ENCODE measurements at places on chromosomes 2 and 18.

DNA sequence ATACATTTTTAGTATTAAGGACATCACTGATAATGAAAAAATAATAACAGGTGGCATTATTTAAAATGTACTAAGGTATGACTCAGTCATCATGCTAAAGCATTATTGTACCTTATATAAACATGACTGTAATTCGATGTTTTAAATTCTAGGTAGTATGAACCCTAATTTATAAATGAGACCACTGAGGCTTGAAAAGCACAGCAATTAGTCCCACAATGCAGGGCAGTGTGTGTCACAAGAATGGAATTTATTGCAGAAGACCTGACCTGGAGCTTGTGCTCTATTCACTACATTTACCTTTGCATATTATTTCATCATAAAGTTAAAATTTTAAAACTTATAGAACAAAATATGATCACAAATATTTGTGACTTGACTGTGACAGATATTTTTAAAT is 358.5 kb upstream of the DSEL start:
- DNase-seq = no peak

DNA sequence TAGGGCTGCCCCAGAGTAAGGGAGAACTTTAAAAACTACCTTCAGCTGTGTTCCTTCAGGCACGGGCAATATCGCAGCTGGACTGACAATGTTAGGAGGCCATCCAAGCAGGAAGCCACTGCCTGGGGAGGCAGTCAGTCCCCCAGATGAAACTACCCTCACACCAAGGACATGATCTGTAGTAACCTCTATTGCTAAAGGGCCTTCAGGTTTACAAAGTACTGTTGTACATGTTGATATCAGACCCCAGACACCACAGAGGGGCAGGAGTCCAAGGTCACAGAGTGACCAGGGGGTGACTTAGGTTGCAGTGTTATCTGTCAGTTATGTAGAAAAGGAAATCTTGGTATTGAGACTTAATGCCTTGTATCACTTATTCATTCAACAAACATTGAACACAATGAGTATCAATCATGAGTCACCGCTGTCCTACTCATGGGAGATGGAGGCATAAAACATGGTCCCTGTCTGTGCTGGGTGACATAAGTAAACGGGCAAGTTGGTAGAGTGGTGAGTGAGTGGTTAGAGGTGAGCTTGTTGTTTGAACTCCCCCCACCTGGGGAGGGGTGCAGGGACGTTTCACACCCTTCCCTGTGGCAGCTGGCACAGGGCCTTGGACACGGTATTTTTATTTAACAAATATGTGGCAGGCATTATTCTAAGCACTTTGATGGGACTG is 7.1 kb downstream of the CABLES1 start:
- no peak for DNase-seq

GRCh38 chr2:157333304-157334047 is 7.9 kb upstream of the ERMN start:
- DNase-seq = no peak

DNA sequence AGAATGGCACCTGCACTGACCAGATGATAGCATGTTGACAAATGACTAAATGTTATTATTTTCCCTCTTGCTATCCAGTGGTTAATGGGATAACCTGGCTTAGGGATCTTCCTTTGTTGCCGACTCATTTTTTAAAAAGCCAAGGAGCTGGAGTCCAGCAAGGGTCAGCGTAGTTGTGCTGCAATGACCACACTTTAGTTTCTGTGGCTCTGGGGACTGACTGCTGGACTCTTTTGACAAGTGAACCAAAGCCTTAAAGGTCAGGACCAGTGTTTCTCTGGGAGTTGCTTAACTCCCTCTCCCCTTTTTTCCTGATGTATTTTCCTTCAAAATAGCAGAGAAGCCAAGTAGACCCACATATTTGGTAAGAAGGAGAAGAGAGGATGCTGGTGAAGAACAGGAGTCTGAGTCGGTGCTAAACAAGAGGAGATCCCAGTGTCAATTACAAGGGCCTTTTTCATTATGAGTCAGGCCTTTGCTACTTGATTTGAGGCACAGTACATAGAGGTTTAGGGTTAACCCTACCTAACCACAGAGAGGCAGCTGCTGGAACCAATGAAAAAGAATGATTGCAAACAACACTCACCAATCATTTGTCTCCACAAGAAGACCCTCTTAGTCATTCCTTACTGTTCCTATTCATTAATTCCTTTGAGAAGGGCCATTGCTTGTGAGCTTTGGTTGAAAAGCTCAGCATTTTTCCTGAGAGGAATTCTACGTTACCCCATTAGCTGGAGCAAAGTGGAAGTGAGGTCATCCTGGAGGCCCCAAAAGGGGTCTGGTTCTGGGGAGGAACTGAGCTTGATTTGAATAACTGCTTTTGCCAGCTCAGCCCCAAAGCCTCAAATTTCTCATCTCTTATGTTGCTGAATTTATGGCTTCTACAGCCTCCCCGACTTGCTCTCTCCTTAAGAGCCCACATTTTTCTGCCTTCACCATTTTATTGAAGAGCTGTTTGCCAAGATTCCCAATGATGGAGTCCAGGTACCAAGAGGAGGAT is 137.6 kb upstream of the HNMT start:
- no peak for DNase-seq

GRCh38 chr18:79224381-79224780 is 155.2 kb downstream of the ATP9B start:
- DNase-seq = no peak

DNA sequence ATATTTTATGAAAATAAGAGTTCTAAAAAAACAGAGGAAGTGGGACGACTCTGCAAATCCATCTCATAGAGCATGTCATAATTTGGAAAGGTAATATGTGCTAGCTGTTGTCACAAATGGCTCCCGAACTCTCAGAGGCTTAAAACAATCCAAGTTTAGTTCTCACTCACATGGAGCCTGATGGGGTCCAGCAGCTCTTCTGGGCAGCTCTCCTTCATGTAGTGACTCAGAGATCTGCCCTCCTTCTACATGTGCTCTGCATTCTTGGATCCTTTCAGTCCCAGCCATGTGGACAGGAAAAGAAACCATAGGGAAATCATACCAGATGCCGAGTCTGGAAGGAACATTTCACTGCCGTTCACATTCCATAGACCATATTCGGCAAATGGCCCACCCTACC is 180.1 kb upstream of the APCDD1 start:
- DNase-seq = no peak

GRCh38 chr2:46364797-46365457 is 67.7 kb downstream of the EPAS1 start:
- peak; percentile 26 for DNase-seq

- no peak for DNase-seq
Measured at GRCh38 chr2:37454851-37455762, 110.7 kb downstream of the QPCT start.

- no peak for DNase-seq
Measured at GRCh38 chr2:33123216-33123615, 176.5 kb downstream of the LTBP1 start.

- no peak for DNase-seq
Measured at GRCh38 chr2:108594132-108594981, 60.1 kb downstream of the LIMS1 start.

DNA sequence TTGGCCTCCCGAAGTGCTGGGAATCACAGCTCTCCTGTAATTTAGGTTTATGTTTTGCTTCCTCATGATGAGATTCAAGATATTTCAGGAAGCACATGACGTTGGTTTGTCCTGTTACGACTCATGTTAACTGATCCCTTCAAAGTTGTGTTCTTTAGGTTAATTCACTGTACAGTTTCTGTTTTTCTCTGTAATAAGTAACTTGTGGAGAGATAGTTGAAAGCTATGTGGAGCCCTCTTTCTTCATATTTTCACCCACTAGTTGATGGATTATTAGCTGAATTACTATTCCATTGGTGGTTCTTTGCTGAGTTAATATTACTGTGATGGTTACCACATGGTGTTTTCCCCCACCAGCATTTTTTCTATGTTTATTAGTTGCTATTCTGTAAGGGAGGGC is 18.3 kb upstream of the CHCHD5 start:
- DNase-seq = no peak

GRCh38 chr18:79504034-79504433 is 108.3 kb downstream of the NFATC1 start:
- no peak for DNase-seq

- no peak for DNase-seq
Measured at GRCh38 chr2:79437433-79438267, 75.2 kb upstream of the CTNNA2 start.

DNA sequence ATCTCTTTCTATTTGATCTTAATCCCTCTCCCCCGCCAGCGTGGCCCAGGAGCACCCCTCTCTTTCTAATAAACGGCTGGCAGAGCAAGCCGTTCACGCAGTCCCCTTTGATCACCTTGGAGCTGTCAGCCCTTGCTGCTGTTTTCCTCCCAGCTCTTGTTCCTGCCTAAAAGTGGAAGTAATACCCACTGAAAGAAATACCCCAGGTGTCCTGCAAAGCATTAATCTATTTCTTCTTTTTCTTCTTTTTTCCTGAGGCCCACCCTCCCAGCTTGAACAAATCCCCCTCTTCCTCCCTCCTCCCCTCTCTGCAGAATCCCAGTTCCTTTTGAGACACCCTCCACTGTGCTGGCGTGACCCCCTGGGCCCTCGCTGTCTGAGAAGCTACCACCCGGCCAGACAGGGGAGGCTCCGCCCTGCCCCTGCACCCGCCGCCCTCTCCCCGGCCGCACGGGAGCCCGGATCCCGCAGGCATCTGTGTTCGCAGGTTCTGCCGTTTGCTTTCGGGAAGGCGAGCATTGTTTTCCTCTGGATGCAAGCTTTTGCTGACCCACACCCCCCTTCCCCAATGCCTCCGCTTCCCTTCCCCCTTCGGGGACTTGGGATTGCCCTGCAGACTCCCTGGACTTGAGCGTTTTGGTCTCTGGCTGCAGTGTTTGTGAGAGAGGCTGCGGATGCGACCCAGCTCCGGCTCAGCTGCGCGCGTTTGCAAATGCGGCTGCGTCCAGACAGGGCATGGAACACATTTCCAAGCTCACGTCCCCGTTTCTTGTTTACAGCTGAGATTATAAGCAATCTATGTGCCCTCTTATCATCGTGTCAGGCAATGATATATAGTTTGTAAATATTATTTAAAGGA is 631.5 kb downstream of the NYAP2 start:
- peak; percentile 70 for DNase-seq

DNA sequence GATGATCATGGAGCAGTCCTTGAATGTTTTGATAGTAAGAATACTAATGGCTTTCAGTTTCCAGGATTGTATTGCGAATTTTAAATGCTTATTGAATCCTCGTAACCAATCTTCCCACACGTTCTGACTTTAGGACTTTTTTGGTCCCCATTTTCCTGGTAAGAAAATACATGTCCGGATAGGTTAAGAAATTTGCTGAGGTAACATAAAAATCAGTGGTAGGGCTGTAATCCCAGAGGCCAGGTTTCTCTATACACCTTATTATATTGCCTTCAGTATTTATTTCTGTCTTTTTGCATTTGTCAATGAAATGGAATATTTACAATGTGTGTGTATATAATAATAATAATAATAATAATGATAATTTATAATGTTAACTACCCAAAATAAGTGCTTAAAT is 603.2 kb downstream of the TMEM182 start:
- no peak for DNase-seq

GRCh38 chr2:169175112-169175511 is 105.7 kb downstream of the DHRS9 start:
- no peak for DNase-seq

- DNase-seq = no peak
Measured at GRCh38 chr18:61336766-61337165, 3.5 kb downstream of the CDH20 start.

GRCh38 chr2:159155320-159155719 is 131.2 kb downstream of the WDSUB1 start:
- DNase-seq = no peak

GRCh38 chr18:14922965-14923565 is 175.1 kb downstream of the ANKRD30B start:
- DNase-seq = no peak

DNA sequence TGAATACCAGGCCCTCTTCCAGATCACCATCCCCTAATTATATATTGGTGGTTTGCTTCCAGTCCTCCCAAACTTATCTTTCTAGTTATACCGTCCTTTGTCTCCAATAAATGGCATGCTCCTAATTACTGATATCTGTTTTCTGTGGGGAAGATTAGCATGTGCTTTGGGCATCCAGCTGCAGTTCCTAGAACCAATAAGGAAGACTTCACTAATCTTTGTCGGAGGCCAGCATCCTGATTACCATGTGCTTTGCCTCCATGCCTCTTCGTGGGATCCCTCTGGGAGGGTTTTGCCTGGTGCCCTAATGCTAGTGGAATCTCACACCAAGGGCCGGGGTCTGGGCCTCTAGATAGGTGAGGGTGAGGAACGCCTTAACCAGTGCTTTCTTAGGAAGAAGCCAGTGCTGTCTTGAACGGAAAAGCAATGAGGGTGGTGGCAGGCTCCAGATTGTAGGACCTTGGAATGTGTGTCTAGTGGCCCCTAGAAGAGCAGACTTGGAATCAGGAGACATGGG is 47.7 kb downstream of the ACKR3 start:
- DNase-seq = no peak

- no peak for DNase-seq
Measured at GRCh38 chr18:13879492-13879891, 35.8 kb downstream of the MC2R start.

DNA sequence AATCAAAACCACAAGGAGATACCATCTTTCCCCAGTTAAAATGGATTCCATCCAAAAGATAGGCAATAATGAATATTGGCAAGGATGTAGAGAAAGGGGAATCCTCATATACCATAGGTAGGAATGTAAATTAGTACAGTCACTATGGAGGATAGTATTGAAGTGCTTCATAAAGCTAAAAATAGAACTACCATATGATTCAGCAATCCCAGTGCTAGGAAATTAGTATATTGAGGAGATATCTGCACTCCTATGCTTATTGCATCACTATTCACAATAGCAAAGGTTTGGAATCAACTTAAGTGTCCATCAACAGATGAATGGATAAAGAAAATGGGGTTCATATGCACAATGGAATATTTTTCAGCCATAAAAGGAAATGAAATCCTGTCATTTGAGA is 251.2 kb downstream of the ZNF804A start:
- DNase-seq = no peak

- no peak for DNase-seq
Measured at GRCh38 chr2:95019572-95019971, 5.9 kb upstream of the MAL start.

DNA sequence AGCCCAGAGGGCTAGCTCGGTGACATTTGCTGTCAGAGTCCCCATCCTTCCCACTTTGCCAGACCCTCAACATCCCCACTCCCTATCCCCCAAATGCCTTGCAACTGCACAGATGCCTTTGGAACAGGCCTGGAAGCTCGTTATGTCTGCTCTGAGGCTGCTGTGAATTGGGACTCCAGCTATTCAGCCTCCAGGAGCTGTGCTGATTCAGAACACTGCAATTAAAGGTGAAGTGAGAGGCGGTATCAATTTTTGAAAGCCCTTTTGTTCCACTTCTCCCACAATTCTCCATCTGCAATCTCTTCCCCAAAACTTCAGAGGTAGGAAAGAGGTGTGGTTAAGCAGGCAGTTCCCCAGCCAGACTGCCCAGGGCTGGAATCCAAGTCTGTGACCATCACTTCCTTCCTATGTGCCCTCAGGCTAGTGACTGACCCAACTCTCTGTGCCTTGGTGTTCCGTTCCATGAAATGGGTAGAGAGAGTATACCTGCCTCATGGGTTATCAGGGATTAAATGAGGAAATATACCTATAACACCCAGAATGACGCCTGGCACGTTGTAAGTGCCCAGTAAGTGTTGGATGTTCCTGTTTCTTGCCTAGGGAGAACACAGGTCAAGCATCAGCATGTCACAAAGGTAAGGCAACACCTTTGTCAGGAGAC is 17.5 kb downstream of the NOSTRIN start:
- DNase-seq = no peak

Data from urinary bladder (tissue), 4 donors.